ENCODE measurements at places on chromosomes 6 and 20. TPM values are rescaled to one million over a fixed set of nuclear protein-coding genes. Genes with fewer than 3 reads are reported as not detected.

UFL1 gene
- total RNA-seq, result 17.7 TPM

NFATC2 gene
- 7.4 TPM for total RNA-seq

FGD2 gene
- total RNA-seq, result 20.4 TPM

ID4 gene
- total RNA-seq, result 27.7 TPM

C20orf141 gene
- total RNA-seq, result not detected

CYB5R4 gene
- 4.9 TPM for total RNA-seq

C20orf204 gene
- total RNA-seq, result 0.98 TPM

LY6G6D gene
- total RNA-seq, result not detected

TOX2 gene
- 5.2 TPM for total RNA-seq

TSPO2 gene
- not detected for total RNA-seq

KCNK17 gene
- not detected for total RNA-seq

MCCD1 gene
- total RNA-seq, result not detected

SPAG4 gene
- total RNA-seq, result 6.9 TPM

TP53TG5 gene
- total RNA-seq, result not detected

ADGRG6 gene
- 22.6 TPM for total RNA-seq

TMEM74B gene
- 4.2 TPM for total RNA-seq

SOBP gene
- total RNA-seq, result 13.3 TPM

SLC22A1 gene
- 1.2 TPM for total RNA-seq

ARFGEF3 gene
- total RNA-seq, result 2.2 TPM

SRSF12 gene
- 0.25 TPM for total RNA-seq

PHACTR1 gene
- 0.49 TPM for total RNA-seq

HLA-DPB1 gene
- 94.8 TPM for total RNA-seq

CD2AP gene
- total RNA-seq, result 23.6 TPM

HDGFL1 gene
- total RNA-seq, result not detected

ADGRB3 gene
- 2.7 TPM for total RNA-seq

SAMD5 gene
- total RNA-seq, result 3.2 TPM
